Activated T-helper 17 cell treated with anti-CD3 and anti-CD28 coated beads, Interleukin-2, amount 50 U/mL, for 72 hours (primary cell): ENCODE measurements at places on chromosomes 13 and 19. TPM values are rescaled to one million over a fixed set of nuclear protein-coding genes. Genes with fewer than 3 reads are reported as not detected.

GRCh38 chr13:97515643-97516042 lies 81.7 kb downstream of the RAP2A start:
- no peak for ATAC-seq

KLF2 gene
- 1.9 TPM for total RNA-seq

DNA sequence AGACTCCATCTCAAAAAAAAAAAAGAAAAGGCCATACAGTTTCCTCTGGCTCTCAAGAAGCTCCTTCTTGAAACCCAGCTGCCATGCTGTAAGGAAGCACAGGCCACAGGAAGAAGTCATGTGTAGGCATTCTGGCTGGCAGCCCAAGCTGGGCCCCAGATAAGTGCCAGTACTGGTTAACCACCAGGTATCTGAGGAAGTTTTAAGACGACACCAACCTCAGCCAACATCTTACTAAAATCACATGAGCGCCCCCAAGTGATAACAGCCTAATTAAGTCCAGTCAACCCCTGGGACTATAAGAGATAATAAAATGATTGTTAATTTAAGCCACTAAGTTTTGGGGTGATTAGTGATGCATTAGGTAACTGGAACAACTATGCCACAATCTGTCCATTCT lies 27.4 kb upstream of the AKT2 start:
- no peak for ATAC-seq

- no peak for ATAC-seq
These were observed 11.0 kb downstream of the MAN2B1 start for GRCh38 chr19:12655546-12655945.

DNA sequence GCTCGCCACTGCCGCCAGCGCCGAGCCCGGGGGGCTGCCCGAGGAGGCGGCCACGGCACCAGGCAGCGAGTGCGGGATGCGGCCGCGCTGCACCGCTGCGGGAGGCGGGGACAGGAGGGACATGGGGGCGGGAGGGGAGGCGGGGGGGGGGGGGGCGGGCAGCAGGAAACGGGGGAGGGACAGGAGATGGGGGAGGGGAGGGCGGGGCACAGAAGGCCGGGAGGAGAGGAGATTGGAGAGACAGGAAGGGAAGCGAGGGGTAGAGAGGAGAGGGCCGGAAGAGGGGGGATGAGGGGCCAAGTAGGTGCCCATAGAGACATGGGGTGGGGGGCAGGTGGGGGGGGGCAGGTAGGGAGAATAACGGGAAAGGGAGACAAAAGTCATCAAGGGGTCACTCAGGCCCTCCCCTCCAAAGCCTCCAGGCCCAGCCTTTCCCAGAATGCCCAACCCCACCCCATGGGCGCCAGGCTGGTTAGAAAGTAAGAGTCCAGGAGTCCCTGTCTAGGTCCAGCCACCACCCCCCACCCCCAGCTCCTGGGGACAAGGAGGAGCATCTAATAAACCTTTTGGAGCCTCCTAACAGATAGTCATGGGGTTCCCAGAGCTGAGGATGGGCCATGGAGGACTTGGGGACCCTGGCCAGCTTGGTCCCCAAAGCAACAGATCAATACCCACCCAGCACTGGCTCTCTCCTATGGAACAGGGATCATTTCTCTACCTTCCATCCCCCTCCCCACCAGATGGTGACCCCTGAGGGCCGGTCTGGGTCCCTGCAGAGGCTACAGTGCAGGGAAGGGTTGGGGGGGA lies 9.5 kb downstream of the NR2F6 start:
- ATAC-seq = no peak

DNA sequence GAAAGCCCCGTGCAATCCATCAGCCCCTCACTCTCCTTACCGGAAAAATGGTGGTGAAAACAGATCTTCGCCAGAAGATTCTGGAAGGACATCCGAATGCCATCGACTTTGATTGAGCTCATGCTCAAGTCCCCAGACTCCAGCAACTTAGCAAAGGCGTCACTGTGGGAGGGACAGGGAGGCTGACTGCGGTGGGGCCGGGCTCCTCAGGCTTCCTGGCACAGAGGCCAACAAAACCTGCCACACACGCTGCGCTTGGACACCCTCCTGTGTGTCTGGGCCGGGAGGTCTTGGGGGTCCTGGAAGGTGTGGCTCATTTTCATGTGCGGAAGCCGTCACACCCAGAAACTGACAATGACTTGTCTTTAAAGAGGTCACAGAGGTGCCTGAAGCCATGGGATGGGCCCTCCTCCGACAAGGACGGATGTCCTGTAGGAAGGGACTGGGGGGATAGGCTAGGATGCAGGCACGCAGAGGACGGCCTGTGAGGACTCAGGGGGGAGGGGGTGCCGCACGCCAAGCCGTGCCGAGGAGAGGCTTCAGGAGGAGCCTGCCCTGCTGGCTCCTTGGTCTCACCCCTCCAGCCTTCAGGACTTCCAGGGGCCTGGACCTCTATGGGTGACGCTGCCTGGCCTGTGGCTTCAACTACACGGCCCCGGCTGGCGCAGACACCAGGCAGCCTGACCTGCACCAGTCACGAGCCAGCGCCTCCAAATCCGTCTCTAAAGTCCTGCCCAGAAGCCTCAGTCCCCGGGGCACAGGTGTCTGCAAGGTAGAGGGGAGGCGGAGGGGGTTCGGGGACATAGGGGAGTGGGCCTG lies 12.5 kb downstream of the IZUMO4 start:
- no peak for ATAC-seq

C19orf85 gene
- not detected for total RNA-seq

SKA3 gene
- total RNA-seq = 48.6 TPM

- ATAC-seq = no peak
These were observed 1.5 kb downstream of the EGLN2 start for GRCh38 chr19:40800339-40800996.

GRCh38 chr19:11191273-11191755 lies 6.0 kb downstream of the KANK2 start:
- ATAC-seq = peak; percentile 58

SEMA6B gene
- 0.05 TPM for total RNA-seq

GRCh38 chr13:75739244-75739868 lies 103.2 kb downstream of the LMO7 start:
- peak; percentile 78 for ATAC-seq

DNA sequence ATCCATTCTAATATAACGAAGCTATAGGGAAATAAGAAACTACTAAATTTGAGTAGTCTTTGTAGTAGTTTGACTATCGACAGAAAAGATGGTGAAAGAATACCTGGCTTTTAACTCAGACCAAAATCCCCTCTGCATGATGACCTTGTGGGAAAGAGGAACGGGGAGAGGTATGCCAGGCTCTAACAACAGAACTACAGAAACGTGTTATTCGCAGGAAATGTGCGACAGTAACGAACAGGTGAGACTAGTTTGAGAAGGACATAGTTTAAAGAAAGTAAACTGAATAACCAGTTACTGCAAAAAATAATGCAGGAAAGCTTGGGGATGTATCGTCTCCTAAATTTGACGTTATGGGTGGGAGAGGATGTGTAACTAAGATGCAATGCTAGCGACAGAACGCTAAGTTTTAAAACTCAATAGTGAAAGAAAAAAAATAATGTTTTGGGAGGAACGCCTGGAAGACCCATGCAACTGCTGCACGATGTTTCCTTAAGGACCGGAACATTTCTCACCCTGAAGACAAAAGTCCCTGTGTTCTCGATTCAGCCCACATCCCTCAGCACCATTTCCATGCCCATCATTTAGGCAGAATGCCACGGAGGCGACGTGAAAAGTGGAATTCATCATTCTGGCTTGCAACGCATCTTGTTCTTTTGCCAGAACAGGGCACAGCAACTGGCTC lies 1.6 kb upstream of the RAP2A start:
- no peak for ATAC-seq

DNA sequence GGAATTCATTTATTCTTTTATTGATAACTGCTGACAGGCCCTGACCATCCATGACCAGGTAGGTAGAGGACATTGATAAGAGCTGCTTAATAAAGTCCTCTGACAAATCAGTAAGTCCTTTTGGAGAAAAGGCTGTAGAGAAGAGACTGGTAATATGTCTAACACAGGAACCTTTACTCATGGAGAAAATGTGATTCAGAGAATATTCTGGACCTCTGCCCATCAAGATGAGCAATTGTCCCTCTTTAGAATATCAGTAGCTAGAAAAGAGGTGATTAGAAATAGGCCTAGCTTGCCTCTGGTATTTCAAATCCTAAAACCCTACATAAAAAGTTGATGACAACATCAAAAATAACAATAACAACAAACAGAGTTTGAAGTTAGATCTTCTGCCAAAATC lies 642.3 kb downstream of the TBC1D4 start:
- no peak for ATAC-seq

GRCh38 chr19:1163934-1164683 lies 10.0 kb downstream of the SBNO2 start:
- ATAC-seq = no peak

- no peak for ATAC-seq
These were observed 499 bp upstream of the KLK13 start for GRCh38 chr19:51065221-51065960.

- ATAC-seq = no peak
These were observed 50.9 kb upstream of the TEX29 start for GRCh38 chr13:111269508-111269907.

GRCh38 chr13:42129033-42129432 lies 80.6 kb downstream of the DGKH start:
- ATAC-seq = no peak

GRCh38 chr19:45271098-45271734 lies 20.1 kb downstream of the MARK4 start:
- ATAC-seq = no peak

DNAJC15 gene
- total RNA-seq = 15.6 TPM

DNA sequence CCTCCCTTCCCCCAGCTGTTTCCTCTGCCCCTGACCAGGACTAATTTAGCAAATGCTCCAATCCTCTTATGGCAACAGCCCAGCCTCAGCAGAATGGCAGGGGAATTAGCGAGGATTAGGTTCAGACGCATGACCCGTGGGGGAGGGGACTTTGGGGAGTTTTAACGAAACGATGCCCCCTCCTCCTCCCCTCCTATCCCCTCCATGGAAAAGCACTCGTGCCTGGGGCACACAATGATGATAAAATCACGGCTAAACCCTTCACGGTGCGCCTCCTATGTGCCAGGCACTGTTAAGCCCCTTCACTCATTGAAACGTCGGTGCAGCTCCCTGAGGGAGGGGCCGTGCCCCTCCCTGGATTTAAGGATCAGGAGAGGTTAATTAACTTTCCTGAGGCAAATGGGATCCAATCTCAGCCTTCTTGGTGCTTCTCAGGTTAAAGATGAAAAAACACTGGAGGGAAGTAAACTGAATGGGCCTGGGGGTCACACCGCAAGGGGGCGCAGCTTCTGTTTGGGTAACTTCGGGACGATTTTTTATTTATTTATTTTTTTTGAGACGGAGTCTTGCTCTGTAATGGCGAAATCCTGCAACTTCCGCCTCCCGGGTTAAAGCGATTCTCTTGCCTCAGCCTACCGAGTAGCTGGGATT lies 10.1 kb upstream of the TPRX2 start:
- ATAC-seq = no peak

DNA sequence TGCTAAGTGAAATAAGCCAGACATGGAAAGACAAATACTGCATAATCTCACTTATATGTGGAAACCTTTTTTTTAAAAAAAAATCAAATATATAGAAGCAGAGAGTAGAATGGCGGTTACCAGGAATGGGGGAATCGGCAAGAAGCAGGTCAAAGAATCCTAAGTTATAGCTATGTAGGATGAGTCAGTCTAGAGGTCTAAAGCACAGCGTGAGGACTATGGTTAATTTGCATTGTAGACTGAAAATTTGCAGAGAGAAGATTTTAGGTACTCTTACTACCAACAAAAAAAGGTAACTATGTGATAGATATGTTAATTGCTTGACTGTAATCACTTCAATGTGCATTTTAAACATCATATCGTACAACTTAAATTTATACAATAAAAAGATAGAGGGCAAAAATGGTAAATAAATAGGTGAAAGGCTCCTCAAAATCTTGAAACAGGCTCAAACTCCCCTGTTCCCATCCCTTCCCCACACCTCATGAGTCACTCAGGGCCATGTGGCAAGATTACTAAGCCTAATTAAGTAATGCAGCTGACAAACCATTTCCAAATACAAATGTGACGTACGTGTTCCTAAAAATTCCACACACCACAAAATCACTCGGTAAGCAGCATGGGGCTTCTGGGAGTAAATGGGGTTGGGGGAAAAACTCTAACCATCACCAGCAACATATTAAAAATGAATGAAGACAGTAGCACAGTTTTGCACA lies 159.0 kb downstream of the USP12 start:
- ATAC-seq = peak; percentile 88

CEACAM3 gene
- not detected for total RNA-seq

LIM2 gene
- 0.40 TPM for total RNA-seq

DNA sequence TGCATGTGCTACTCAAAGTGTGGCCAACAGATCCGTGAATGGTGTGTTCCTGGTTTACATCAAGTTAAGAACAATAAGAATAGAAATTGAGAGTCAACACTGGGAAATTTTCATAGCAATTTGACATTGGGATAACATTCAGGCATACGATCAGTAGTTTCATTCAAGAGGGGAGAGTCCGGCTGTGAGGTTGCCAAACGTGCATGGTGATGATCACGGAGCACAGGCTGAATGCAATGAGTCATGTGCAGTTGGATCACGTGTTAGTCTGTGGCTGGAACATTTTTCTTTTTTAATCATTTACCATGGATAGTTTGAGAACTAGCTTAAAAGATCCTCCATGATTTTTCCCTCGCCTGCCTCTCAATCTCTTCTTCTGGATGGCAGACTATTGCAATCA lies 2.5 kb upstream of the DCT start:
- no peak for ATAC-seq
